Stimulated activated CD8-positive, alpha-beta memory T cell treated with anti-CD3 and anti-CD28 coated beads, Interleukin-4, amount 100 ng/mL, for 1 hour (primary cell): ENCODE measurements at places on chromosomes 5 and 9.

DNA sequence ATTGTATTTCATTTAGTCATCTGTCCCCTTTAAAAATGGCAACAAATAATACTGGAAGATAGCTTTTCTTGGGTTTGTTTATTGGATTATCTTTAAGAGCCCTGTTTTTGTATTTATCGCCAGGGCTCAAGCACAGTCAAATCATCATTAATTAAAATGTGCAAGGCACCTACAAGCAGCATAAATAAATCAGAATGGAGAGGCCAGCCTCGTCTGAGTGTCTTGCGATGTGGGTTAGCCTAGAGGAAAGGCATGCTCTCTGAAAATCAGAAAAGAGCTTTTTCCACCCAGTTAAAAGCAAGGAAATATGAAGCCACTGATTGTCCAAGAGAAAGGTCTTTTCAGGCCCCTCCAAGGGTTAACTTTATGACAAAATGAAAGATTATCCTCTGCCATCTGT is 31.8 kb downstream of the ZFAND5 start:
- DNase-seq = no peak

DNA sequence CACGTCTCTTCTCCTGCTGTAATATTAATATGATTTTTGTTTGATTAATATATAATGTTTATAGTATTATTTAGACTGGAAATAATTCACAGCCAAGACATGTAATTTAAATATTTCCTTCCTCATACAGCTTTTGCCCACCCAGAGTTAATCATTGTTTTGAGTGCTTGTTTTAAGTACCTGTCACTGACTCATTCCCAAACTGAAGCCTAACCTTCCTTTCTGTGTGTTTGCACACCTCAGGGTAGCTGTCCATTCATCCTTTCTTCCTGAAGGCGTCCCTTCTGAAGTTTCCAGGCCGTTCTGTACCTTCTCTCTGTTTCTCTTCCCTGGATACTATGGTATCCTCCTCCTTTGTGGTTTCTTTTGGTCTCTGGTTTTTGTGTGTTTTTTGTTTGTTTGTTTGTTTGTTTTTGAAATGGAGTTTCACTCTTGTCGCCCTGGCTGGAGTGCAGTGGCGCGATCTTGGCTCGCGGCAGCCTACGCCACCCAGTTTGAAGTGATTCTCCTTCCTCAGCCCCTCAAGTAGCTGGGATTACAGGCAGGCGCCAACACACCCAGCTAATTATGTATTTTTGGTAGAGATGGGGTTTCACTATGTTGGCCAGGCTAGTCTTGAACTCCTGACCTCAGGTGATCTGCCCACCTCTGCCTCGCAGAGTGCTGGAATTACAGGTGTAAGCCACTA is 312.4 kb downstream of the DOCK8 start:
- no peak for DNase-seq

DNA sequence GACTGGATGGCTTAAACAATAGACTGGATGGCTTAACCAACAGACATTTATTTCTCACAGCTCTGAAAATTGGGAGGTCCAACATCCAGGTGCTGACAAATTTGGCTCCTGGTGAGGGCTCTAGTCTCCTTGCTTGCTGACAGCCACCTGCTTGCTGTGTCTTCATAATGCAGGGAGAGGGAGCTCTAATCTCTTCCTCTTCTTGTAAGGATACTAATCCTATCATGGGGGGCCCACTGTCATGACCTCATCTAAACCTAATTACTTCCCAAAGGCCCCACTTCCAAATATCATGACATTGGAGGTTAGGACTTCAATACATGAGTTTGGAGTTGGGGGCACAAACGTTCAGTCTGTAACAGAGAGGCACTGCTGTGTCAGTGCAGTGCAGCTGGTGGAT is 26.4 kb downstream of the FOXD1 start:
- no peak for DNase-seq

GRCh38 chr5:100537946-100538345 is 2.8 kb downstream of the FAM174A start:
- DNase-seq = no peak
